Stromal cell of bone marrow (primary cell): ENCODE measurements at places on chromosomes 13 and 19.
A peak's percentile ranks its signal among the peaks of the same experiment; 100 is the strongest.

- no peak for DNase-seq
Measured at GRCh38 chr19:44580366-44580895, 32.9 kb upstream of the IGSF23 start.

- DNase-seq, result no peak
Measured at GRCh38 chr13:19960653-19960976, 2.1 kb downstream of the ZMYM2 start.

- peak; percentile 67 for DNase-seq
Measured at GRCh38 chr19:18205200-18205892, 1.5 kb upstream of the RAB3A start.

DNA sequence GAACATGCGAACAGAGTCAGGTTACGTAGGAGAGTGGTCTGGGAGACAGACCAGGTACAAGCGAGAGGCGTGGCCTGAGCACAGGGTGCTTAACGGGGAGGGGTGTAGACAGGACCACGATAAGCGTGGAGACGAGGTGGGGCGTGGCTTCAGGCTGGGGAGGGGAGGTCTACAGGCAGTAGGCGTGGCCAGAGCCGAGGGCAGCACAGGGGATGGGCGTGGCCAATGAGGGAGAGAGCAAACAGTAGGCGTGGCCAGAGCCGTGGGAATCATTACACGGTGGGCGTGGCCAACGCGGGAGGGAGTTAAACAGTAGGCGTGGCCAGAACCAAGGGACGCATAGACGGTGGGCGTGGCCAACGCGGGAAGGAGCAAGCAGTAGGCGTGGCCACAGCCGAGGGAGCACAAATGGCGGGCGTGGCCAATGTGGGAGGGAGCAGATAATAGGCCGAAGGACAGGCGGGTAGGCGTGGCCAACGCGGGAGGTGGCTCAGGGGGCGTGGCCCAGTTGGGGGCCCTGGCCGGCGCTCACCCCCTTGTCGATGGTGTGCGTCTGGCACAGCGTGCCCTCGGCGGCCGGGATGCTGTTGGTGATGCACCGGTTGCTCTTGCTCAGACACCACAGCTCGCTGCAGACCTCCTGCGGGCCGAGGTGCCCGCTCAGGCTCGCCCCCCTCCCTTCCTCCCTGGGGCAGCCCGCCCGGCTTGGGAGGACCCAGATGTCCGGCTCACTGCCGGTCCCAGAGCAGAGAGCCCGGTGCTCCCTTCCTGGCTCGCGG lies 15.2 kb upstream of the MYO1F start:
- DNase-seq, result peak; percentile 71

GRCh38 chr13:41053384-41053826 lies 7.9 kb upstream of the WBP4 start:
- DNase-seq, result peak; percentile 62

DNA sequence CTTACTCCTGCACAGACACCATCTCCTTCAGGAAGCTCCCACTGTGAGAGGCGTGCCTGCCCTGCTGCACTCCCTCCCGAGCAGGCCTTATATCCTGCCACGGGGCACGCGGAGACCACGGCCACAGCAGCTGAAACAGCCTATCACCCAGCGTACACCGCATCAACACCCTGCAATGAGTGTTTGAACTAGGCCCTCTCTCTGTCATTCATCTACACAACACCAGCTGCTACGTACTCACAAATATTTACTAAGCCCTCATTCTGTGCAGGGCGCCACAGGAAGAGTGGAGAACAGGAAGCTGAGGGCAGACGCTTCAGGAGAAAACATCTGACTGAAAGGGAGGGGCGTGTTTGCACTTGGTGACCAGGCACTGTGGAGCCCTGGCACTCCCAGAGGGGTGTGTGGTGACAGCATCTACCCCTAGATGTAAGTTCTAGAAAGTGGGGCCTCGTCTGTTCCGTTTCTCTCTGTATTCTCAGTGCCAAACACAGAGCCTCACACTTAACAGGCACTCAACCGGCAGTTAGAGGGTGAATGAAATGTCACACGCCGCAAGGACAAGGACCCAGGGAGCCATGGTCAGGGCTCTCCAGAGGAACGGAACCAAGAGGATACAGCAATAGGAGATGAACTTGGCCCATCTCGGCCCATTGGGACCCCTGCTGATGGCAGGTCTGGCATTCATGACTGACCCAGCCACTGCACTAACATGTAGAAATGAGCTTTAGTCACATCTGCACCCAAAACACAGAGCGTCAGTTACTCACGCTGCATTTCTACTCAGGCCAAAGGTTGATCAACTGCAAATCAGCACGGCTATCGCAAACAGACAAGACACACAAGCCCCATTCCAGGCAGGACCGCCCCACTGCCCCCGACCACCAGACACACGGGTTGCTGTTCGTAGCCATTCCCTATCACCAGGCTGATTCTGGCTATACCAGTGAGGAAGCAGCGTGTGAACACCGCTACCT lies 15.7 kb downstream of the RANBP3 start:
- DNase-seq, result no peak

DNA sequence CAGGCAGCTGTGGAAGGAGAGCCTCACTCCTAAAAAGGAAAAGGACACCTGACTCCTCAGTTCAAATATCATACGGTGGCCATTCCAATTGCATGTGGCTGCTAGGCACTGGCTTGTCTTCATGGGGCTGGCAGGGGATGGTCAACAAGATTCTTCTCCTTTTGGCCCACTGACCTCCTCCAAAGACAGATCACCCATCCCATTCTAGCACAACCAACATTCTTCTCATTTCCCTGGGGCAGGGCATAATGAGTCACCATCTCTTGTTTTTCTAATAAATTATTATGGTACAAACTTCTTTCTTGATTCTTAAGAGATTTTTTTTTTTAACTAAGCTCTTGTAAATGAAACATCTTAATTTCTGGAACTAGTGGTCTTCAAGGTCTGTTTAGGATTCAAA lies 136.7 kb upstream of the NBEA start:
- DNase-seq, result no peak

GRCh38 chr13:68550330-68550729 lies 1320.2 kb upstream of the PCDH9 start:
- no peak for DNase-seq

DNA sequence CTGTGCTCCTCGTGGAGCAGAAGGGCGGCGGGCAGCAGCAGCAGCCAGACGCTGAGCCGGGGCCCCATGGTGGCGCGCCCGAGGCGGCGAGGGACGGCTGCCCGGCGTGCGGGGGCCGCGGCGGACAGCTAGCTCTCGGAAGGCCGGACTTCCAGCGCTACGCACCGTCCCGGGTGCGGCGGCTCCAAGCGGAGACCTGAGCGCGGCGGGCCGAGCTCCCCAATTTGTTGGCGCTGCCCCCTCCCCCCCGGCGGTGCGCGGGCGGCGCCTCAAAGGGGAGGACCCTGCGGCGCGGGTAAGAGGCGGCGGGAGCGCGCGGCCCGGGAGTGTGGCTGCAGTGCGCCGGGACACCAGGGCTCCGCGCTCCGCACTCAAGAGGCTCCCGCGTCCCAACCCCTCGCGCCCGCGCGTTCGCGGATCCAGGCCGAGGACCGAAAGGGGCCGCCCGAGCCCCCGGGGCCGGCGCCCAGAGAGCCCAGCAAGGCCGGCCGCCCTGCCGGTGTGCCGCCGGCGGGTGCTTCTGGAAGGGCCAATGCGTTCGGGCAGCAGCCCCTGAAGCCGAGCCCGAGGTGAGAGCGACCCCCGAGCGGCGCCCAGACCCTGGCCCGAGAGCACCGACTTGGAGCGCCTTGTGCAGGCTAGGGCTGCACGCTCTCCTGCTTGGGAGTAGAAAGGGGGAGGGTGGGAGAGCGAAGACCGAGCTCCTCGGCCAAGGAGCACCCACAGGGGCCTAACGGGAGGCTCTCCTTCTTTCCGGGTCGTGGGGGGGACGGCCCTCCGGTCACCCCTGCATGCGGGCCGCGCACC lies at the start of the genes COL4A1 and COL4A2:
Gene COL4A1, minus strand, starts transcription at position 198 of the 807 bp plus-strand sequence. Its CDS starts 130 bp downstream, at position 68.
Gene COL4A2, plus strand, starts transcription at position 325 of the 807 bp plus-strand sequence. CDS start 620 bp downstream, outside the sequence.
- DNase-seq, result no peak

DNA sequence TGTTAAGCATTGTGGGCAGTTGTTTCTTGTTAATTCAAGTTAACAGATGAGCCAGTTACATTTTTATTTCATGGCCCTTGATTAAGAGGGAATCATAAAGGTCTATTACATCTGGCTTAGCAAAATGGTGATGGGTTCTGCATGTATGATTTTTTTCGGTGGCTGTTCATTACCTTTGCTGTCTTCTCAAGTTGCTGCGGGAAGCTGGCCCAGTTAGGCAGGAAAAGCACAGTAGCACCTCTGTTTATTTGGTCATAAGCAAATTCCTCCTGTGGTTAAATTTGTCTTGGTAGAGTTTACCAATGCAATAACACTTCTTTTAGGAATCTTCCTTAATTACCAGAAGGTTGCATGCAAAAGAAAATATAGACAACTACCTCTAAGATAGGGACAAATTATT lies 104.5 kb downstream of the FRY start:
- DNase-seq, result no peak

DNA sequence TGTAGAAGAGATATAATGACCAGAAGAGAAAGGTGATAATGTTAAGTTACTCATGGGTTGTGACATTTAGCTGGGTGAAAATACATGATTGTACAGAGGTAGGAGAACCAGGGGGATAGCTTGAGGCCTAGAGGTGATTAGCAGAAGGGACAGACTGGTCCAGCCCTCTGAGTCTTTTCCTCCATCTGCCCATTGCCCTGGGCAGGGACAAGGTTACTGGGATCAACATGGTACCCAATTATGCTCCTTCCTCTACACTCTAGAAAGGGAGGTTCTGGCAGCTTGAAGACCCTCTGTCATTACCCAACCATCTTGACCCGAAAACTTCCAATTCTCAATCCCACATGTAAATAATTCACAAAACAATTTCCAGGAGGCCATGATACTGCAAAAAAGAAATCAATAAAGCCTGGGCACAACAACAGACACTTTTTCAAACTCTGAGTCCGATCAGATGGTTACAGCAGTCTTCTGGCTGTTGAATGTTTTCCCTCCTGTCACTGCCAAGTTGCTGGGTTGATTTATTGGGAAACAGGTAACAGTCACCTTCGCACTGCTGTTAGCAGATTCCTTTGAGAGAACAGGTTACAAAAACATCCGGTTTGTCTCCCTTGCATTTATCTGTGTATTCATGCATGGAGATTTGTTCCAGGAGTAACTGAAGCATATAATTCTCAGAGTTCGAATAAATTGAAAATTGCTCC lies 239.1 kb upstream of the HTR2A start:
- DNase-seq, result no peak

- peak; percentile 43 for DNase-seq
Measured at GRCh38 chr13:25860862-25861261, 191.0 kb downstream of the SHISA2 start.

GRCh38 chr13:53781941-53782340 lies 753.3 kb downstream of the OLFM4 start:
- DNase-seq, result no peak

GRCh38 chr13:34124666-34125306 lies 306.8 kb downstream of the RFC3 start:
- no peak for DNase-seq

GRCh38 chr19:5293612-5294378 lies 46.8 kb downstream of the PTPRS start:
- DNase-seq, result no peak

DNA sequence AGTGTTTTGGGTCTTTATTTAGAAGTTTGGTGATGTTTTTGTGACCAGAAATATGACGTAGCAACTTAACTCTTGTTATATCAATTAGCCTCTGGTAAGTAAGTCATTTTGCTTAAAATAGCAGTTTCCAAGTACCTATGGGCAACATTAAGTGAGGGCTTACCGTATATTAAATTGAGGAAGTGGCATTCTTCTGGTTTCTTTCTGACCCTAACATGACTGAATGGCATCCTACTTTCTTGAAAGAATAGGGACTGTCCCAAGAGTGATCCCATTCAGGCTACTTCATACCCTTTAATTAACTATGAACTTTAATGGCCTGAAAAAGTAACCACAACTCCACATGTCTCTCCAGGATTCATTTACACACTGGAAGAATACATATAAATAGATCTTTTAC lies 106.6 kb downstream of the MZT1 start:
- DNase-seq, result no peak

DNA sequence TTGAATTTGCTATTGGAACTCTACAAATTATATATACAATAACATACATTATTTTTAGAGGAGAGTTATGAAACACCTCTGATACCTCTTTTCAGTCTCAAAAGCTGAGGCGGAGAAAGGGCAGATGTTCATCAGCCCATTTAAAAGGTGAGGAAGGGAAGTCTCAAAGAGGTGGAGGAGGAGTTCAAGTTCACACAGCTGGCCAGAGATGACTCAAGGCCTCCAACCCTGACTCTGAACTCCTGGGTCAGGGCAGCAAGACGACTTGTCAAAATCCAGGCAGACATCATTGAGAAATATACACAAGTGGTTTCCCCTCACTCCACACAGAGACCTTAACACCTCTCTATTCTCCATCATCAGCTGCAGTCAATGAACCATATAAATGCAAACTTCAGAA lies 2.1 kb downstream of the SIAH3 start:
- no peak for DNase-seq

GRCh38 chr19:43152214-43152613 lies 34.1 kb downstream of the PSG5 start:
- no peak for DNase-seq

- DNase-seq, result no peak
Measured at GRCh38 chr13:31927219-31927653, 104.3 kb upstream of the FRY start.

DNA sequence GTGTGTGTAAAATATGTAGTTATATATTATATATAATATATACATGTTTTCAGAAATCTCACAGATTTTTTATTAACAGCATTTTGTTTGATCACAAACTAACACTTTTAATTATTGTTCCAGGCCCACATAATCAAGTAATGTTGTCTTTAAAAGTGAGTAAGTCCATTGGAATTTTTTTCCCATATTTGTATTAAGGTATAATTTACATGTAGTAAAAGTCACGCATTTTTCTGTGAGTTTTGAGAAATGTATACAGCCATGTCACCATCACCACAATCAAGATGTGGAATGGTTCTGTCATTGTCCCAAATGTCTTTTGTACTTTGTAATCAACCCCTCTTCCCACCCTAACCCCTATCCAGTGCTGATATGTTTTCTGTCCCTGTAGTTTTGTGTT lies 120.0 kb upstream of the RFC3 start:
- no peak for DNase-seq

GRCh38 chr13:46575818-46576221 lies 22.9 kb downstream of the LRCH1 start:
- DNase-seq, result peak; percentile 59

- DNase-seq, result peak; percentile 65
Measured at GRCh38 chr19:10864538-10864899, 6.8 kb upstream of the CARM1 start.

- no peak for DNase-seq
Measured at GRCh38 chr19:28905996-28906395, 307.0 kb downstream of the UQCRFS1 start.

- no peak for DNase-seq
Measured at GRCh38 chr13:114029866-114030625, 56.2 kb upstream of the C13orf46 start.

DNA sequence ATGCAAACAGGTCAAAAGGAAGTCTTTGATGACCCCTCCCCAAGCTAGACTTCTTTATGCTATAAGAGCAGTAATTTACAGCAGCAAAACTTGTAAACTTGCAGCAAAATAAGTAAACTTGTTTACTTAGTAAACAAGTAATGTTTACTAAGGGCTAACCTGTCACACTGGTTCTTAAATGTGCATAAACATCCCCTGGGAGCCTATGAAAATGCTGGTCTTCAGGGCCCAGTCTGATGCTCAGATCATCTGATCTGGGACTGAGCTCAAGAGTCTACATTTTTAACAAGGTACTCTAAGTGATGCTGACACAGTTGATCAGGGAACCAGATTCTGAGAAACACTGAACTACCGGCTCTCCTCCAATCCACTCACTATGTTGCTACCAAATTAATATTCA lies 53.4 kb downstream of the MTMR6 start:
- no peak for DNase-seq
